Left renal cortex interstitium (tissue), 4 donors: ENCODE measurements at places on chromosomes 1 and 21. TPM values are rescaled to one million over a fixed set of nuclear protein-coding genes. Genes with fewer than 3 reads are reported as not detected.

GRCh38 chr1:109714661-109715372 is 2.8 kb downstream of the GSTM5 start:
- no peak for DNase-seq

DNA sequence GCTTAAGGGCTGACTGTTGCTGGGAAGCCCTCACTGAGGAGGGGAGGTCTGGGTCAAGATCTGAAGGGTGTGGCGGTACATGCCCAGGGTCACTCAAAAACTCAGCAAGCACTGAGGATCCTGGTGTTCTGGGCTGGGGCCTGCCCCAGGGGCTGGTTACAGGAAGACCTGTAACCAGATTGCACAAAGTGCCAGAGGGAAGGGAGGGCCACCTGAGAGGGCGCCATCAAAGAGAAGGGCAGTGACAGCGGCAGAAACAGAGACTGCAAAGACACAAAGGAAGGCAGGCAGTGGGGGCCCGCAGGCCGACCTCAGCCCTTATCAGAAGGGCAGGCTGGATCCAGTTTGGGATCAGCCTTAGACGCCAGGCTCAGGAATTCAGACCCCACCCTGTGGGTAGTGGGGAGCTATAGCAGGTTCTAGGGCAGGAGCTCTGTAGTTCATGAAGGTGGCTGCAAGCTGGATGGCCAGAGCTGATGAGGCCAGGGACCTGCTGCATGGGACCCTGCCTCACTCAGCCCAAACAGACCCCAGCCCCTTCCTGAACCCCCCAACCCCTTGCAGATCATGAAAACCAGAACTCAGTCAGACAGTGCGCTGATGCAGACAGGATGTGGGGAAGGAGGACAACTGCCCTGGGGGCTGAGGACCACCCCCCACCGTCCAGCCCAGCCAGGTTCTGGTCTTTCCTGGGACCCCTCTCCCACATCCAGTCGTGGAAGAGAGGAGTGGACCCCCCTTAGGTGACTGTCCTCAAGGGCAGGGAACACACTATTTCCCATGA is 3.9 kb downstream of the SH2D5 start:
- DNase-seq = no peak

- peak; percentile 73 for DNase-seq
Measured at GRCh38 chr21:37009740-37010341, 3.3 kb downstream of the RIPPLY3 start.

GRCh38 chr1:155134880-155135414 is 705 bp upstream of the SLC50A1 start:
- peak; percentile 40 for DNase-seq

- no peak for DNase-seq
Measured at GRCh38 chr1:29284286-29284960, 48.1 kb downstream of the PTPRU start.

GRCh38 chr1:158196461-158196860 is 15.8 kb downstream of the CD1D start:
- DNase-seq = no peak

- no peak for DNase-seq
Measured at GRCh38 chr1:209219791-209220524, 363.6 kb upstream of the CAMK1G start.

GRCh38 chr1:77356136-77356535 is 74.3 kb downstream of the AK5 start:
- no peak for DNase-seq

GRCh38 chr1:186983327-186983726 is 154.6 kb downstream of the PLA2G4A start:
- no peak for DNase-seq

GRCh38 chr1:112298558-112298957 is 97.5 kb upstream of the CTTNBP2NL start:
- DNase-seq = no peak

GRCh38 chr21:33481314-33481943 is 1.7 kb upstream of the TMEM50B start:
- DNase-seq = no peak

GRCh38 chr1:35881850-35882273 is 1.1 kb upstream of the AGO1 start:
- no peak for DNase-seq

- DNase-seq = no peak
Measured at GRCh38 chr1:221961532-221962292, 219.8 kb upstream of the DUSP10 start.

Gene ZYG11A
- 0.19 TPM for polyA plus RNA-seq

Gene ANGPTL3
- 7.0 TPM for polyA plus RNA-seq

Gene TSACC
- 1.2 TPM for polyA plus RNA-seq

Gene HSF2BP
- 2.0 TPM for polyA plus RNA-seq

Gene C1orf185
- polyA plus RNA-seq = not detected
